ENCODE measurements at places on chromosomes 7 and 10. TPM values are rescaled to one million over a fixed set of nuclear protein-coding genes. Genes with fewer than 3 reads are reported as not detected.

The ASZ1 gene
- polyA plus RNA-seq = not detected

The ACTA2 gene
- polyA plus RNA-seq = 106 TPM

The DYDC2 gene
- 2.2 TPM for polyA plus RNA-seq

The ASAH2 gene
- polyA plus RNA-seq = 2.0 TPM

The PCDH15 gene
- 9.8 TPM for polyA plus RNA-seq

DNA sequence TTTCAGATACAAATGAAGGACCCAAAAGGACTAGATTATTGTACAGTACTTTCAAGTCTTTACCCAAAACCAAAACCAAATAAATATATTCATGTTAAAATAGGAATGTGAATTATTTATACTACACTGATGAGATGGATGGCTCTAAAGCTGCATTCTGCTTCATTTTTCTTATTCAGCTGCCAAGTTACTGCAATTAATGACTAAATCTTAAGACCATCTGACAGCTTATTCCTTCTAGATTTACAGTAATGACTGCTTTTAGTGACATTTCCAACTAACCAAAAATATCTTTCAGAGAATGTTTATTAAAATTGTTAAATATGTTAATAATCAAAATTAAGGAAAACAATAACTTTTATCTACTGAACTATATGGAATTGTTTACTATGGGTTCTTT lies 20.9 kb downstream of the ENKUR start:
- no peak for DNase-seq

- no peak for DNase-seq
These were observed 33.7 kb downstream of the CYP2C8 start for GRCh38 chr10:95035332-95036295.

DNA sequence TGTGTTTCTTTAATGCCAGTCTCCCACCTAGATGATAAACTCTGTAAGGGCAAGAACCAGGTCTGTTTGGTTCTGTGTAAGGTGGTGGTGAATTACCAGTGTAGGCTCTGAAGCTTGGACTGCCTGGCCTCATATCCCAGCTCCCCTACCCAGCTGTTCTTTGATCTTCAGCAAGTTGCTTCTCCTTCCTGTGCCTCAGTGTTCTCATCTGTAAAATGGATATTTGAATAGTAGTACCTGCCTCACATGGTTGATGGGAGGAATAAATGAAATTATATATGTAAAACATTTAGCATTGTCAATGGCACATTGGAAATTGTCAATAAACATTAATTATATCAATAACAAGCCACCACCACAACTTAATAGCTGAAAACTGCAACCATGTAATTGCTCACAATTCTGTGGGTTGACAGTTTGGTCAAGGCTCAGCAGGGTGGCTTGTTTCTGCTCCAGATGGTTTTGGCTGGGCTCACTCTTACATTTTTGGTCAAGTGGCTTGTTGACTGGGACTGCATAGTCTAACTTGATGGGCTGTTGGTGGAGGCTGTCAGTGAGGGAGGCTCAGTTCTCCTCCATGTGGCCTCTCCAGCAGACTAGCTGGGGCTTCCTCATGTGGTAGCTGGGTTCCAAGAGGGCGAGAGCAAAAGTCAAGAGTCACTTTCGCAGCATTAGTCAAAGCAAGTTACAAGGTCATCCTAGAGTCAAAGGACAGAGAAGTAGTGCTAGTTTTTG lies 84.5 kb upstream of the DUSP5 start:
- no peak for DNase-seq

GRCh38 chr10:43878386-43878785 lies 229.7 kb upstream of the ZNF32 start:
- DNase-seq = no peak

DNA sequence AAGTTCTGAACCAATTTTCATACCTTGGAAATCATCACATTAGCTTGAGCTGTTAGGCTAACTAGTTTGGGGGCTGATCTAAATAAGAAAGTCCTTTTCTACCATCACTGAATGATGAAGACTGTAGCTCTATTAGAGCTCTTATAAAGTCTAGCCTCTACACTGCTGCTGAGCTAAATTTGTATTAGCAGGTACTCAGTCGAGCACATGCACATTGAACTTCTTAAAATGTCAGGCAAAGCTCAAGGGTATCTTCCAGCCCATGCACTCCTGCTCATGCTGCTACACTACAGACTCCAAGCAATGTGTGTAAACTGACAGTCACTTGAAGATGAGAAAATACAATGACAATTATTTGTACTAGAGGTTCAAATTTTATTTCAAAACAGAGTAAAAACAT lies 158.8 kb upstream of the TMEM229A start:
- DNase-seq = no peak

DNA sequence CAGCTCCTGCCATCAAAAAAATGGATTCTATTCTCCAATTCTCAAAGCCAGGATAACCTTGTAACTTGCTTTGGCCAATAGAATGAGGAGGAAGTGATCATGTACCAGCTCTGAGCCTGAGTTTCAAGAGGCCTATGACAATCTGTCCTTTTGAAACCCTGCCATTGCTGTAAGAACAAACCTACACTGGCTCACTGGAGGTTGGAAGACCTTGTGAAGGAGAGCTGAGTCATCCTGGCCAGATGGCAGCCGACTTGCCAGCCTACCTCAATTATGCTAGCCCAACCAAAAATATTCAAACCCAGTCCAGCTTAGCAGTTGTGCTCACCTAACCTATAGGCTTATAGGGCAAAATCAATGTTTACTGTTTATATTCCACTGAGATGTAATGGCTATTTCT lies 93.0 kb downstream of the HGF start:
- DNase-seq = no peak

DNA sequence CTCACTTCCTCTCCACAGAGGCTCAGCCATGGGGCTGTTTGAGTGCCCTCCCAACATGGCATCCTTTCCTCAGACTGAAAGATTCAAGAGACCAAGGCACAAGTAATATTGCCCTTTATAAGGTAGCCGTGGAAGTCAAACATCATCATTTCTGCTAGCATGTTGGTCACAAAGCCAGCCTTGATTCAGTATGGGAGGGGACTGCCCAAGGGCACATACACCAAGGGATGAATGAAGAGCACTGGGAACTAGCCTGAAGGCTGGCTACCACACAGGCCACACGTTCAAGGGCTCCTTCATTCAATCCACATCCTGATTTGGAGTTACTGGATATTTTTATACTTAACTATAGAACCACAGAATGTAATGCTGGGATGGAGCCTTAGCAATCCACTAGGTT lies 39.3 kb downstream of the CPVL start:
- no peak for DNase-seq

- no peak for DNase-seq
These were observed 799 bp downstream of the INTS1 start for GRCh38 chr7:1503390-1503789.

- DNase-seq = no peak
These were observed 79.7 kb downstream of the MRPL32 start for GRCh38 chr7:43011879-43012278.
